ENCODE measurements at places on chromosomes 13 and 19. TPM values are rescaled to one million over a fixed set of nuclear protein-coding genes. Genes with fewer than 3 reads are reported as not detected.

SIRT2 gene
- 82.8 TPM for total RNA-seq

ADAMTSL5 gene
- not detected for total RNA-seq

C19orf85 gene
- total RNA-seq, result not detected

LGALS4 gene
- total RNA-seq, result 0.34 TPM

LIG1 gene
- total RNA-seq, result 18.7 TPM

EDNRB gene
- total RNA-seq, result 613 TPM

ZNF534 gene
- total RNA-seq, result not detected
